ENCODE measurements at places on chromosomes 1 and 21. TPM values are rescaled to one million over a fixed set of nuclear protein-coding genes. Genes with fewer than 3 reads are reported as not detected.
A peak's percentile ranks its signal among the peaks of the same experiment; 100 is the strongest.

GRCh38 chr1:86202552-86203340 lies 46.2 kb upstream of the COL24A1 start:
- no peak for DNase-seq

CLDN17 gene
- not detected for polyA plus RNA-seq

DNA sequence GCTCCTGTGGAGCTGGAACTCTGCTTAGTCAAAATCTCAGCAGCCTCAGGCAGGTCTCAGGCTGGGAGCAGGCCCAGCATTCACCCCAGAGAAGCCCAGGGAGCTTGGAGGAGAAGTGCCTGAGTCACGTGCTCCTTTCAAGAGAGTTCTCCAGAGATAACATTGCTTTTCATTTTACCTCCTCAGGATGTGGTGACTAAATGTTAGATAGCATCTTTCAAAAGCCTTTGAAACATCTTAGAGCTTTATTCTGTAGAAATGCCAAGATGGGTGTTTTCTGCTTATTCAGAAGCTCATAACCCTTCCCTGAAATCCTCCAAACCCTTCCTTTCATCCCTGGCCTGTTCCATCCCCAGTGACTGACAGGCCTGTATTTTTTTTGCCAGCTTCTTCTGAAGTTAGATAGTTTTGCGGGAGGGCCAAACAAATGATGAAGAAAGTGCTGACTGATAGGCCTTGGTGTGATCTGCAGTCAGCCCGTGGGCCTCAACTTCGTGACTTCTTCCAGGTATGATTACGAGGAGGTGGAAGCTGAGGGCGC lies 58.0 kb downstream of the PGM1 start:
- no peak for DNase-seq

- no peak for DNase-seq
These were observed 26.1 kb upstream of the GPR153 start for GRCh38 chr1:6287029-6287428.

AIM2 gene
- not detected for polyA plus RNA-seq

PBX1 gene
- 47.8 TPM for polyA plus RNA-seq

GRCh38 chr21:16865632-16866031 lies 647.2 kb upstream of the CXADR start:
- no peak for DNase-seq

DNA sequence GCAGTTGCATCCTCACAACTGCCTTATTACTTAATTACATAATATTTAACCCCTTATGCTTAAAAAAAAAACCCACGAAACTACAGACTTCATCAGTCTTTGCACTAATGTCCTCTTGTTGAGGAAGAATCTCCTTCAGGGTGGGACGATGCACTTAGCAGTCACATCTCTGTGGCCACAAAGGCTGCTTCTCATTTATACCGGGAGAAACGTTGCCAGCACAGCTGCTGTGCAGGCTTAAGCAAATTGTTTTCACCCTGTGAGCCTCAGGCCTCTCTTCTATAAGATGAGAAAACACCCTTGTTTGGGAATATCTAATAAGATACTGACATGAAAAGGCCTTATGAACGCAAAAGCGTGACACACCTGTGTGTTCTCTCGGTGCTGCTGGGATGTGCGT lies 2.9 kb upstream of the OBSCN start:
- no peak for DNase-seq

MYBPH gene
- polyA plus RNA-seq, result not detected

PTGER3 gene
- polyA plus RNA-seq, result not detected

GRCh38 chr1:169873582-169874199 lies 20.0 kb downstream of the SCYL3 start:
- no peak for DNase-seq

GRCh38 chr1:199612976-199613774 lies 414.3 kb upstream of the NR5A2 start:
- no peak for DNase-seq

GRCh38 chr21:46071082-46071481 lies 26.8 kb upstream of the COL6A2 start:
- no peak for DNase-seq

- DNase-seq, result no peak
These were observed 1.9 kb upstream of the GPR153 start for GRCh38 chr1:6262555-6263420.

DNA sequence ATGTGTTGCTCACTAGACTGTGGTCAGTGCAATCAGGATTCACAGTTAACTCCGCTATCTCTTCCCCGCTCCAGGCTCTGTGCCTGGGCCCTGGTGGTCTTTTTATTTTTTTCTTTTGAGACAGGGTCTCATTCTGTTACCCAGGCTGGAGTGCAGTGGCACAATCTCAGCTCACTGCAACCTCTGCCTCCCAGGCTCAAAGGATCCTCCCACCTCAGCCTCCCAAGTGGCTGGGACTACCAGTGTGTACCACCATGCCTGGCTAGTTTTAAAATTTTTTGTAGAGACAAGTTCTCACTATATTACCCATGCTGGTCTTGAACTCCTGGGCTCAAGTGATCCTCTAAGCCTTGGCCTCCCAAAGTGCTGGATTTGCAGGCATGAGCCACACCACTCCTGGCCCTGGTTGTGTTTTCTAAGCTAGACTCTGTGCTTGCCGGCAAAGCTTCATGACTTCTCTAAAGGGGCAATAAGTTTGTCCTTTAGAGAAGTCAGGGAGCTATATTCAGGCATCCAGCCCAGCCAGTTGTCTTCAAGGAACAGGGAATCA lies 1.4 kb downstream of the RCSD1 start:
- DNase-seq, result no peak

DISP1 gene
- 1.1 TPM for polyA plus RNA-seq

IGSF21 gene
- polyA plus RNA-seq, result not detected

VAV3 gene
- 9.1 TPM for polyA plus RNA-seq

- DNase-seq, result peak; percentile 25
These were observed at the start of gene MYOM3 for GRCh38 chr1:24111996-24112779. MYOM3 (minus strand) TSS chr1:24112135; CDS start chr1:24108636, 3,499 bp downstream.

DNA sequence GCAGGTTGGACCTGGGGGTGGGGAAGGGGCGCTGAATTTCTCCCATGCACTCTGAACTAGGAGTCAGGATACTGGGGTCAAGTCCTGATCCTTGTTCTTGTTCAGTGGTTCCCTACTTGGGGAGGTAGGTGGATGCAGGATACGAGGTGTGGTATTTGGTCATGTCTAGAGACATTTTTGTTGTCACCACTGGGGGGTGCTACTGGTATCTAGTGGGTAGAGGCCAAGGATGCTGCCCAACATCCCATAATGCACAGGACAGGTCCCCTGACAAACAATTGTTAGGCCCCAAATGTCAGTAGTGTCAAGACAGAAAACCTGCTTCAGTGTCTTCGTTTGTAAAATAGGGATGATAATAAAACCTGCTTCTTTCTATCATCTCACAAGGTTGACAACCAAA lies 259.0 kb upstream of the FOXD3 start:
- DNase-seq, result no peak

- no peak for DNase-seq
These were observed 24.4 kb downstream of the LRRC71 start for GRCh38 chr1:156944848-156945247.

- DNase-seq, result peak; percentile 28
These were observed 612.0 kb downstream of the MATN1 start for GRCh38 chr1:30111431-30111830.

PPOX gene
- 13.5 TPM for polyA plus RNA-seq

DNA sequence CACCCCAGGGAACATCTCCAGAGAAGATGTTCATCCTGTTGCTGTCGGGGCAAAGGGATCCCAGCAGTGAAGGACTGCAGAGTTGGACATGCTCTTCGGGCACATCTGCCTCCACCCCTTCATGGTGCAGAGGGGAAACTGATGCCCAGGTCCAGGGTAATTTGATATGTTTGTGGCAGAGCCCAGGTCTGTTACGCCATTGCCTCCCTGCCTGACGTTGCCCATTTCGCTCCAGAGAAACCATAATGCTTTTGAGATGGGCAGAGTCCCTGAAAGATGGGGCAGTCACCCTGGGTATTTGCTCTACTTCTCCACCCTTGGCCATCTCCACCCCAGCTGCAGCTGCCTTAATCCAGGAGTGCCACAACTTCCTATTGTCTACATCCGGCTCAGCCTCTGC lies 290.4 kb upstream of the POU3F1 start:
- DNase-seq, result no peak

GRCh38 chr1:8947127-8947691 lies 1.5 kb downstream of the CA6 start:
- no peak for DNase-seq

ASCL5 gene
- 0.17 TPM for polyA plus RNA-seq

- peak; percentile 42 for DNase-seq
These were observed 312 bp downstream of the ARNT start for GRCh38 chr1:150876119-150876454.

DNA sequence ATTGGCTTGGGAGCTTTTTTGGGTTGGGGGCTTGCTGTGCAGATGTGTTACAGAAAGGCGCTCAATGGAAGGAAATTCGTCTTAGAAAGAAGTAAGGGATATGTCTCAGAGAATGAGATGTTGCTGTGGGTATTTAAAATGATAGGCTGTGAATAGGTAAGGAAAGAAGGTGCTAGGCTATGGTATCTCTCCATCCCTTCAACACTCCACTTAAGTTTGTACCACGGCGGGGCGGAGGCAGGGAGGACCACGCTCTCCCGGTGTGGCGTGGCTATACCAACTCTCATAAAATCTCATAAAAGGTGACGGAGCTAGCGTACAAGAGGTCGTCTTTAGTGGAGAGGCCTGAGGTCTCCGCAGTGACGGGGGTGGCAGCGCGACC lies 305 bp upstream of the RPS6KC1 start:
- no peak for DNase-seq

ABCA4 gene
- 0.05 TPM for polyA plus RNA-seq

DNA sequence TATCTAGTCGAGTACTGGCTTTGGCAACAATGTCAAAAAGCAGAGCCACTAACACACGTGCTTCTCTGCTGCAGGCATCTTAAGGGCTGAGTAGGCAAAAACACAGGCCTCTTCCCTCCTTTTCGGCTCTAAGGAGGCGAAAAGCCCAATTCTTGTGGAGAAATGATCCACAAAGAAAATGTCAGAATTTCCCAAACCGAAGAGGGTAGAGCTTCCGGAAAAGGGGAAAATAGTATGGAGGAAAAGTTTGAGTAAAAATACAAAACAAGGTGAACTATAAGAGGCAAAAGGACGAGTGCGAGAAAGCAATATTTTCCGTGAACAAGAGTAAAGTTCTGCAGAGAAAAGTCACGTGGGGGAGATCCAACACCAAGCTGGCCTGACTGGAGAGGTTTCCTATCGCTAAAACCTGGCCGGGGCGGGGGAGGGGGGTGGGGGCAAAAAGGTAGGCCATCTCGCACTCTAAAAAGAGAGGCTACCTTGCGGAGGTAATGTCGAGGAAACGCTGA lies 551 bp downstream of the ZRANB2 start:
- DNase-seq, result peak; percentile 9

DNA sequence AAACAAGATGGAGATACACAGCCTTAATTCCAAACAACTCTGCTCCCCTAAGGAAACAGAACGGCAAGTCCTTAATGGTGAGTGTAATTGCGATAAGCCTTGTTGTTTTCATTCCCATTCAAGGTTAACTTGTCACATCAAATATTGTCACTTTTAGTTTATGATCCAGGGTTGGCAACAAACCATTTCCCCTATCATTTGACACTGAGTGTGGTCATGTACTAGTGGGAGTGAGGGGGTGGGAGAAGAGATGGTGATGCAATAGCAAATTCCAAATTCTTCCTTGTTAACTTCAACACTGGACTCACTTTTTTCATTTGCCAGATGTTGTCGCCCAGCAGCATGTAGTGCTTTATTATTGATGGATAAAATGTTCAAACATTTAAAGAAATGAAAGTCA lies 140.4 kb downstream of the ZNF326 start:
- no peak for DNase-seq

LRRC53 gene
- polyA plus RNA-seq, result not detected

DNA sequence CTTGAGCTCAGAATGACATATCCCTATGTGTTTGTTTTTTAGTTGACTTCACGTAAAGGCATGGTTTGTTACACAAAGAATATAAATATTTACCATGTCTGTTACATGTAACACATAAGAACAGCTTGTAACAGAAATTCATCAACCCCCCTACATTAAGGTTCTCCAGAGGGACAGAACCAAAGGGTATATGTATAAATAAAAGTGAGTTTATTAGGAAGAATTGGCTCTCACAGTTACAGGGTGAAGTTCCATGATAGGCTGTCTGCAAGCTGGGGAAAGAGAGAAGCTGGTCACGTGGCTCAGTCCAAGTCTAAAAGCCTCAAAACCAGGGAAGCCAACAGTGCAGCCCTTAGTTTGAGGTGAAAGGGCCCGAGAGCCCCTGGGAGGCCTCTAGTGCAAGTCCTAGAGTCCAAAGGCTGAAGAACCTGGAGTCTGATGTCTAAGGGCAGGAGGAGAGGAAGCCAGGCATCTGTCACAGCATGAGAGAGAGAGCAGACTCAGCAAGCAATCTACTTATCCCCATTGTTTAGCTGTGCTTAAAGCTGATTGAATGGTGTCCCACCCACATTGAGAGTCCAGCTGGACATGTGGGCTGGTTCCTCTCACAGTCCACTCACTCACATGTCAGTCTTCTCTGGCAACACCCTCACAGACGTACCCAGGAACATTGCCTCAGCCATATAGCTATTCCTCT lies 15.8 kb downstream of the THRAP3 start:
- no peak for DNase-seq

GRCh38 chr21:28761674-28762356 lies 230.9 kb downstream of the LTN1 start:
- DNase-seq, result no peak

GRCh38 chr1:75135573-75136194 lies 1.5 kb downstream of the LHX8 start:
- DNase-seq, result no peak

DNA sequence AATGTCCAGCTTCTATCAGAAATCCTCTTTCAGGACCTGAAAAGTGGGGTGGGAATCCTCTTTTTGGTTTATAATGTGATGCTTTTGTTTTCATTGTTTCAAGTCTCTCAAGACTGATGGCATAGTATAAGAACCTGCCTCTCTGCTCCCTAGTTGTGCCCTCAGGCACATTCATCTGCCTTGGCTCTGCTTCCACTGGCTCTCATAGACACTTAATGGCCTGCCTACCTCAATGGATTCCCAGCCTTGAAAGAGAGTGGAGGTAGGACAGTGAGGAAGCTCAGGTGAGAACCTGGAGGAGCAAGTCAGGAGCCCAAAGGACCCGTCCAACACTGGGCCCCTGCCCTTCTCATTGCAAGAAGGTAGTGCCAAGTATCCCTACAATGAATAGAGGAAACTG lies 4.8 kb downstream of the TTLL7 start:
- DNase-seq, result no peak

DNA sequence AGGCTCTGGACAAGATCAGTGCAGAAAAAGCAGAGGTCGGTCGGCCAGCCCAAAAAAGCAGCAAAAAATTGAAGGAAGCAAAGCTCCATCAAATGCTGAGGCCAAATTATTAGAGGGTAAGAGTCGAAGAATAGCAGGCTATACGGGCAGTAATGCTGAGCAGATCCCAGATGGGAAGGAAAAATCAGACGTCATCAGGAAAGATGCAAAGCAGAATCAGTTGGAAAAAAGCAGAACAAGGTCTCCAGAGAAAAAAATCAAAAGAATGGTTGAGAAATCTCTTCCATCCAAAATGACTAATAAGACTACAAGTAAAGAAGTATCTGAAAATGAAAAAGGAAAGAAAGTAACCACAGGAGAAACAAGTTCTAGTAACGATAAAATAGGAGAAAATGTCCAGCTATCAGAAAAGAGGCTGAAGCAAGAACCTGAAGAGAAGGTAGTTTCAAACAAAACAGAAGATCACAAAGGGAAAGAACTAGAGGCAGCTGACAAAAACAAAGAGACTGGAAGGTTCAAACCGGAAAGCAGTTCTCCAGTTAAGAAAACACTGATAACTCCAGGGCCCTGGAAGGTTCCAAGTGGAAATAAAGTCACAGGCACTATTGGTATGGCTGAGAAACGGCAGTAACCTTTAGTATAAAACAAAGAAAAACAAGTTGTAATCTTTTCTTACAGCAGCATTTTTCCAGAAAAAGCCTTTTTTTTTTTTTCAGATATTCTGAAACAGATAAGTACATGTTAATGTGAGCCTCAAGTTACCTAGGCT lies 75.7 kb downstream of the PHTF1 start:
- DNase-seq, result no peak

- DNase-seq, result peak; percentile 74
These were observed 44.7 kb upstream of the GOLT1A start for GRCh38 chr1:204258213-204259115.

All from A549 (cell line).